NCI-H2107 (cell line): ENCODE measurements at places on chromosomes 7 and 10.
A peak's percentile ranks its signal among the peaks of the same experiment; 100 is the strongest.

DNA sequence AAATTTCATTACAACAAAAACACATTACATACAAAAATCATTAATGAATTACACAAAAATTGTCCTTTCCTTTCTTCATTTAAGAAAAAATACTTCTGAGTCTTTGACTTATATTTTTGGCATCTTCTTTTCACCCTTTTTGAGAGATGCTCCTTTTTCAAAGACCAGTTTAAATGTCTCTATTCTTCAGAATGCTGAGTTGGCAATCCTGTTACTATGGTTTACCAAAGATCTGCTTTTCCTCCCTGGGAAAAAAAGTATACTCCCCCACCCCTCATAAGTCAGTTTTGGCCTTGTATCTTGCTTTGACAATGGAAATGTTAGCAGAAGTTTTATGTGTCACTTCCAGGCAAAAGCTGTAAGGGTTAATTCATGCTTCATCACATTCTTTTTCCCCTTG lies 198.4 kb upstream of the GRM3 start:
- no peak for DNase-seq

GRCh38 chr10:3173171-3173878 lies 743 bp upstream of the PITRM1 start:
- DNase-seq = peak; percentile 30

DNA sequence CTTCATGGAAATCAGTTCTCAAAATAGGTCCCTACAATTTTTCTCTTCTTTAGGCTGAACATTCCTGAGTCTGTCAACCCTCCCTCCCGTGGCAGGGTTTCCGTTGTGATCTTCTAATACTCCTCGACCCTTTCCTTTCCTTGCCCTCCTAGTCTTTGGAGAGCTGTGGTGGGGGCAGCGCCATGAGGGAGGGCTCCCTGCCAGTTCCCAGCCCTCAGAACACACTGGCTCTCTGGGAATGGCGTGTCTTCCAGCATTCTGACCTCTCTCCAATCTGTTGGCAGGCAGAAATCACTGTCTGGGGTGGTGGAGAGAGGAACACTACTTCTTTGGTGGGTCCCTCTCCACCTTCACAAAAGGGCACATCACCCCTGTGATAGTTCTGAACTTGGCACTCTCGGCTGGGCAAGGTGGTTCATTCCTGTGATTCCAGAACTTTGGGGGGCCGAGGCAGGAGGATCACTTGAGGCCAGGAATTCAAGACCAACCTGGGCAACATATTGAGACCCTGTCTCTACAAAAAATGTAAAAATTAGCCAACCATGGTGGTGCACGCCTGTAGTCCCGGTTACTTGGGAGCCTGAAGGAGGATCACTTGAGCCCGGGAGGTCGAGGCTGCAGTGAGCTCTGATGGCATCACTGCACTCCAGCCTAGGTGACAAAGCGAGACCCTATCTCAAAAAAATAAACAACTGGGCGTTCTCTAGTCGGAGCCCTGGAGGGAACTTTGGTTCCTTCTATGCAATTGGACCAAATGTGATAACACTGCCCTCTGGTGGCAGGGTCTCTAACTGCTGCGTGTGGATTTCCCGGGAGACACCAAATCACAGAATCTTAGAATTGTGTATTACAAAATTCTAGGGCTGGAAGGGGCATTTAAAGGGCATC lies 13.1 kb upstream of the ARPC1A start:
- peak; percentile 47 for DNase-seq

- DNase-seq = no peak
Measured at GRCh38 chr7:28731092-28731658, 227.0 kb downstream of the TRIL start.

DNA sequence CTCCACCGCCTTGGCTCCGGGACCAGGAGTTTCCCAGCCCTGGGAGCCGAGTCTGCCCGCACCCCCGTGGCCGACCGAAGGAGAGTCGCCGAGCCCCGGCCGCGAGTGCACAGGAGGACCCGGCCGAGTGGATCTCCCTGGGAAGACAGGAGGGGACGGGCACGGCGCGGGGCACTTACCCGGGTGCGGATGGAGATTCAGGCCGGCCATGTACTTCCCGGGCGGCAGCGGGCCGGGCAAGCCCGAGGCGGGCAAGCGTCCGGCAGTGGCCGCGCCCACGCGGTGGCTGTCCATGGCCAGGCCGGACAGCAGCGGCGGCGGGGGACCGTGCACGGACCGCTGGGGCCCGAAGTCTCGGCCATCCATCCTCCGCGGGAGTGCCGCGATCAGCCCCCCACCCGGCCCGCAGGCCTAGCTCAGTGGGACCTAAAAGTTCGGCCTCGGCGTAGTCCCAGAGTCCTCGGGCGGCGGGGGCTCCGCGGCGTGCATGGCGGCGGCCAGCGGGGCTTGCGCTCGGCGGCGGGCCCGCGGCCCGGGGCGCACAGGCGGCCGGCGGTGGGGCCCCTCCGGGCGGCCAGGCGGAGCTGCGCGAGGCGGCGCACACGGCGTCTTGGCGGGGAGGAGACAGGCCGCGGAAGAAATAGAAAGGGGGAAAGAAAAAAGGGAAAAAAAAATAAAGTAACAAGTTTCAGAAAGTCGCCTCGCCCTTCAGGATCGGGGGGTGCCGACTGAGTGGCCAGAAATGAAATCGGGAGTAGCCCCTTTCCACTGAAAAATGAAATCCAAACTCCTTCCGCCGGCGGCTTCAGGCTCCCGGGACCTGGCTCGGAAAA lies 2.5 kb downstream of the TNRC18 start:
- DNase-seq = no peak

DNA sequence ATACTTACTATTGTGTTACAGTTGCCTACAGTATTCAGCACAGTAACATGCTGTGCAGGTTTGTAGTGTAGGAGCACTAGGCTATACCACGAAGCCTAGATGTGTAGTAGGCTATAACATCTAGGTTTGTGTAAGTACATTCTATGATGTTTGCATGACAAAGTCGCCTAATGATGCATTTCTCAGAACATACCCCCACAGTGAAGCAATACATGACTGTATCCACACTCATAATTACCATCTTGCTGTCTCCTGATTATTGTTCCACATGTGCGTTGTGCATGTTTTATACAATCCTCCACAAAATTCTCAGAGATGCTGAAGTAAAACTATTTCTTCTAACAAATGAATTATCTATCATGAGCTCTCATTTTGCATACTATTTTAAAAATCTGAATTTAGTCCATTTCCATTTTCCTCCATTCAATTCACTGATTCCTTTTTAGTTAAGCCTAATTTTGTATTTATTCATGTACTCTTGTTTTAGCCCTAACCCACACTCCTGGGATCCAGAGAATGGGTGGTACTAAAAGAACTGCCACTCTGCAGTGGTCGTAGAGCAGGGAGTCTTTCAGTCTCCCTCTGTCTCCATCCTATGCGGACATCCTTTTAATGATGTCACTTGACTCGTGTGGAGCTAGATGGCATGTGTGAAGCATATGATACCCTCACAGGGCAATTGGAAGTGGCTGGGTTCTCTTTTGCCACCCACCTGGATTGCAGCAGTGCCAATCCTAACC lies 67.6 kb upstream of the CAV2 start:
- no peak for DNase-seq

GRCh38 chr7:51229106-51229537 lies 87.5 kb downstream of the COBL start:
- DNase-seq = peak; percentile 22

DNA sequence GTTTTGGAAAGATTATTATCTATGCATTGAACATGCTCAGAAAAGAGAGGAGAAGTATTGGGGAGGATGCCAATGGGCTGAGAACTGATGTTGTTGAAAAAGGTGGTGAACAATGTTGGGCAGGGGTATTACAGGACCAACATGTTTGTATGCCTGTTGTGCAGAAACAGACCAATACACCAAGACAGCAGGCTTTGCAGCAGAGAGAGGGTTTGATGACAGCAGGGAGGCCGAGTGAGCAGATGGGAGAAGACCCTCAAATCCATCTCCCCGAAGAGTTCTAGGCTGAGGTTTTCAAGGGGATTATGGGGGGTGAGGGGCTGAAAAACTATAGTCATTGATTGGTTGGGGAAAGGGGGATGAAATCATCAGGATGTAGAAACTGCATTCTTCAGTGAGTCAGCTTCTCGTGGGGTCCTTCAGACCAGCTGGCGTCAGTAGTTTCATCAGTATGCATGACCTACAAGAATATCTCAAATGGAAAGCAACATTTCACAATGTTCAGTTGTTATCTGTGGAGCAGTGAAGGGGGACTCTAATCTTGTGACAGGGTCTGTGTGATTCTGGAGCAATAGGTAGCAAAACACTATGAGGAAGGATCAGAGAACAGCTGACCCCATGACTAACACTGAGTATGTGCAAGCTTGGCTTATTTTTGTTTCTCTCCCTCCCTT lies 167.8 kb downstream of the BAMBI start:
- DNase-seq = no peak

DNA sequence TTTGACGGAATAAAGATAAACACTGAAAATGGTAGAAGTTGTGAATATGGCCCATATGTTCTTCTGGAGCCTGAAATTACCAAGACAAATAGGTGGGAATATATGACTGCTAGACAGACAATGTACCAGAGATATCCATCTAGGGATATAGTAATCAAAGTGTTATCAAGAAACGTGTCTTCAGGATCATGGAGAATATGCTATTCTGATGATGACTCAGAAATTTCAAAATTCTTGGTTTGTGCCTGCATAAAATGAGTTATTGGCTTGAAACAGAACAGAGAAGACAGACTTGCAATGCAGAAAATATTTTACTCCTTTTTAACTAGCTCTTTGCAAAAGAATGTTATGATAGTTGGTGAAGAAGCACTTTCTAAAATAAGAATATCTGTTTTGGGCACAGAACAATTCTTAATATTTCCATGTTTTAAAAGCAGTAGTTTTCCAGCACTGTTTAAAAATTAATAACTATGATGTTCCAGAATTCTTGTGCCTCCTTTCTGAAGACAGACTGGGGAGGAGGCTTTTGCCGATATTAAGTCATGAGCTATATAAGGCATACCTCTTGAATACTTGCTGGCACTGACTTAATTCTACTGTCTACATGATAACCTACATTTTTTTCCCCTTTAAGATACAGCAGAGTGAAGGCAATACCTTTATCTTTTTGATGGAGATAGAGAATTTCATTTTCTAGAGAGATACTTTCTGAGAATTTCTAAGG lies 34.4 kb upstream of the CABCOCO1 start:
- DNase-seq = no peak

GRCh38 chr7:99840136-99840869 lies 12.5 kb downstream of the CYP3A43 start:
- DNase-seq = no peak

GRCh38 chr7:101507791-101508252 lies 121.3 kb downstream of the MYL10 start:
- peak; percentile 35 for DNase-seq

- DNase-seq = no peak
Measured at GRCh38 chr10:61543831-61544230, 90.7 kb upstream of the TMEM26 start.

GRCh38 chr10:86226781-86227201 lies 139.8 kb downstream of the GRID1 start:
- no peak for DNase-seq
